Activated T-cell treated with anti-CD3 and anti-CD28 coated beads, Interleukin-2, amount 50 U/mL, for 72 hours (primary cell): ENCODE measurements at places on chromosomes 2 and 18.

- DNase-seq: no peak
Observed at GRCh38 chr18:57439985-57440330, 4.8 kb downstream of the ONECUT2 start.

DNA sequence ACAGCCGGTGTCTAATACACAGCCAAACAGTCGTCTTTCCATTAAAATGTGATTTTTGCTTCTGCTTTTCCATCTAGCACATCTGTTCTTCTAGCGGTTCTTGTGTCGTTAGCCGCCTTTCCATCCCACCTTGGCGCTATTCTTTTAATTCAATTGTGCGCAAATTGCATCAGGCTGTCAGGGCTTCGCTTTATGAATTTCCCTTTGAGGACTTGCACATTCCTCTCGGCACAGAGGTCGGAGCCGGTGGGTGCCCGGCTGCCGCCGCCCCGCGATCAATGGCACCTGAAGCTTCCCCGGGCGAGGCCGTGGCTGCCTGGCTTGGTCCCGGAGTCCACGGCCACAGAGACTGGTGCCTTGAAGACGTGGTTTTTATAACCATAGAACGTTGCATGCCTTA, 33.9 kb upstream of the TSPYL6 start:
- no peak for DNase-seq

GRCh38 chr2:119113489-119113770, 45.1 kb downstream of the C1QL2 start:
- DNase-seq: no peak

GRCh38 chr2:145815933-145816332, 1296.0 kb upstream of the ZEB2 start:
- no peak for DNase-seq

DNA sequence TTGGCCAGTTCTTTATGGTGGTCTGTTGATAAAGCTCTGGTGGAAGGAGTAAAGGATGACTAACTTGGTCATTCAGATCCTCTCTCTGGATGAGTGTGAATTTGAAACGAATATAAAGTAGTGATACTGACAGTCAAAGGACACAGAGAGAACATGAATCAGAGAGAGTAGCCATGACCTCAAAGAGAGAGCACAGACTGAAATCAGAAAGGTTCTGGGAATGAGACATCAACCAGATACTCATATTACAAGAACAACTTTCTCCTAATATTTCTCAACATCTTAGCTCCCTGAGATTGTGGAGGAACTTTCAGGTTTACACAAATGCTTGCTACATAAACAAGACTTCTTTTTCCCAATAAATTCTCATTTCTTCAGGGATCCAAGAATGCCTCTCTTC, 849.1 kb upstream of the CHAC2 start:
- DNase-seq: no peak

GRCh38 chr18:62967089-62967488, 251.7 kb downstream of the PHLPP1 start:
- no peak for DNase-seq

DNA sequence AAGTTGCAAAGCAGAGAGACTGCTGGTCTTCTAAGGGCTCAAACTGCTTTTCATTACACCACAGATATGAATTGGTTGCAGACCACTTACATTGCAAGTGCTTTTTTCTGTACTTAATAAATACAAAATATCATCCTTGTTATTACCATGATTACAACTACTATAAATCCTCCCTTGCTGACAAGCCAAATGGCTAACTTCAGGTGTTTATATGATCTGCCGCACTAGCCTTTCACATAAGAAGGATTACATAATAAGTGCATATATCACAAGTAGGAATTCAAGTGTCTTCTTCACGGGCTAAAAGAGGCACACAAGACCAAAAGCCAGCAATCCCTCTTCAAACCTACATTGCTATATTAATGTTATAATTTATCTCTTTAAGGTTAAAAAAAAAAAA, 373.0 kb downstream of the ZEB2 start:
- no peak for DNase-seq

- no peak for DNase-seq
Observed at GRCh38 chr18:21004726-21005125, 106.9 kb downstream of the ROCK1 start.

- no peak for DNase-seq
Observed at GRCh38 chr2:3154700-3155099, 222.9 kb downstream of the EIPR1 start.

- DNase-seq: no peak
Observed at GRCh38 chr2:240799033-240799820, 20.8 kb downstream of the KIF1A start.

DNA sequence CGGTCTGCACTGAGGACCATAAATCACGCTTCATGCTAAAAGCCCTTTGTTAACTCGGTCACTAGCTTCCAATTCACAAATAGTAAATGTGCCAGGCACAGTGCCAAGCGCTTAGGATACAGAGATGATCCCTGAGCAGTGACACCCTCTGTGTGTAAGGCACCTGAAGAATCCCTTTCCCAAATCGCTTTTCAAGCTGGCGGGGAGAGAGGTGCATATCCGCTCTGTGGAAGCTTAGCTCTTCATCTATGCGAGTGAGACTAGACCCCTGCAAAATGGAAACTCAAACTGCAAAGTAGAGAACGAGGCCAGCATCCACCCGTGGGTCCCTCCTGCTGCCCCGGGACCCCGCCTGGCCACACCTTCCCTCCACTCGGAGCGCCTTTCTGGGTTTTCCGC, 2.4 kb downstream of the PIEZO2 start:
- no peak for DNase-seq

DNA sequence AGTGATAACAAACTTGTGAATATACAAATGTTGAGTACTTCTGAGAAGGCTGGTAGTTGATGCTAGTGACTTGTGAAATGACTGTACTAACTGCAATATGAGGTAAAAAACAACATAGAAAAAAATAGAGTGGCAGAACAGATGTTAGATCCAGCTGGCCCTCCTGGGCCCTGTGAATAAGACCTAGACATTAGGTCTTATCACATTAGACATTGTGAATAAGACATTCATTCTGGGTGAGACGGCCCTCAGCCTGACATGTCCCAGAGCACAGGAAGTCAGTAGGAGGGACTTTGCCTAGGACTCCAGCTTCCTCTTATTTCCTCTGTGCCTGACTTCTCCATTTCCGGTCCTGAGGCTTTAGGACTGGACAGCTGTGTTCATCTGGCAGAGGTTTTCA, 22.9 kb downstream of the DOK1 start:
- peak; percentile 36 for DNase-seq
